ENCODE measurements at places on chromosomes 11 and 22. TPM values are rescaled to one million over a fixed set of nuclear protein-coding genes. Genes with fewer than 3 reads are reported as not detected.

- DNase-seq: no peak
These were observed 137.1 kb downstream of the TRPC6 start for GRCh38 chr11:101446726-101447125.

- no peak for DNase-seq
These were observed 8.0 kb downstream of the SELENOM start for GRCh38 chr22:31099386-31099785.

GRCh38 chr11:47944632-47945031 lies 35.7 kb upstream of the PTPRJ start:
- peak; percentile 26 for DNase-seq

DNA sequence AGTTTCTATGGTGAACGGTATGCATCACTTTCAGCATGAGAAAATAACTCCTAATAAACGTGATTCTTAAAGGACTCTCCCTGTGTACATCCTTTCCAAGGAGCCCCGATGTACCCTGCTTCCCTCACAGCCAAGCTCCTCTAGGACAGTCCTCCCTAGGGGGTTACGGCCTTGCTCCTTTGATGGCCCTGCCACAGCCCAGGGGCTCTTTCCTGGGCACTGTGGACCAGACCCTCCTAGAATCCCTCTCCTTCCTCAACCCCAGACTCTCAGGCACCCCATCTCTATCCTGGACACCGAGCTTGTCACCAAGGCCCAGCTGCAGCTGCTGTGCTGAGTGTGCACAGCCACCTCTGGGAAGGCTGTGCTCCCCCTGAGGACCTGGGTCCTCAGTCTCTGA lies 3.9 kb upstream of the SAMM50 start:
- no peak for DNase-seq

DNA sequence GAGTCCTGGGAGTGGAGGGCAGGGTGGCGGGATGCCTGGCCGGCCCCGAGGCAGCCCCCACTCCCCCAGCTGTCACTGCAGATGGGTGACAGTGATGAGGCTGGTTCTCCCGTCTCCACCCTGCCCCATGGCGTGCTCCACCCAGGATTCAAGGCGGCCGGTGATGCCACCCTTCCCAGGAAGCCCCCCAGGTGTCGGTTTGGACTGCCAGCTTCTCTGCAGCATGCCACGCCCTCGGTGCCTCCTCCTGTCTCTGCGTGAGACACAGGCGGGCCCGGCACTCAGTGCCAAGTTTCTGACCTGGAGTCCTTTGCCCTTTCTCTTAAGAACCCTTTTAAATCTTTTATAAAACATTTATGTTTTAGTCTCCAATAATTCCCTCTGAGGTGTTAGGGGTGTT lies 71.5 kb downstream of the MPPED1 start:
- DNase-seq: no peak

GRCh38 chr11:85810871-85811611 lies at the start of gene SYTL2:
SYTL2 (minus strand) TSS chr11:85811141; CDS start chr11:85757725, 53,416 bp downstream.
- peak; percentile 42 for DNase-seq

- DNase-seq: no peak
These were observed 16.7 kb upstream of the OAF start for GRCh38 chr11:120194166-120194565.

DNA sequence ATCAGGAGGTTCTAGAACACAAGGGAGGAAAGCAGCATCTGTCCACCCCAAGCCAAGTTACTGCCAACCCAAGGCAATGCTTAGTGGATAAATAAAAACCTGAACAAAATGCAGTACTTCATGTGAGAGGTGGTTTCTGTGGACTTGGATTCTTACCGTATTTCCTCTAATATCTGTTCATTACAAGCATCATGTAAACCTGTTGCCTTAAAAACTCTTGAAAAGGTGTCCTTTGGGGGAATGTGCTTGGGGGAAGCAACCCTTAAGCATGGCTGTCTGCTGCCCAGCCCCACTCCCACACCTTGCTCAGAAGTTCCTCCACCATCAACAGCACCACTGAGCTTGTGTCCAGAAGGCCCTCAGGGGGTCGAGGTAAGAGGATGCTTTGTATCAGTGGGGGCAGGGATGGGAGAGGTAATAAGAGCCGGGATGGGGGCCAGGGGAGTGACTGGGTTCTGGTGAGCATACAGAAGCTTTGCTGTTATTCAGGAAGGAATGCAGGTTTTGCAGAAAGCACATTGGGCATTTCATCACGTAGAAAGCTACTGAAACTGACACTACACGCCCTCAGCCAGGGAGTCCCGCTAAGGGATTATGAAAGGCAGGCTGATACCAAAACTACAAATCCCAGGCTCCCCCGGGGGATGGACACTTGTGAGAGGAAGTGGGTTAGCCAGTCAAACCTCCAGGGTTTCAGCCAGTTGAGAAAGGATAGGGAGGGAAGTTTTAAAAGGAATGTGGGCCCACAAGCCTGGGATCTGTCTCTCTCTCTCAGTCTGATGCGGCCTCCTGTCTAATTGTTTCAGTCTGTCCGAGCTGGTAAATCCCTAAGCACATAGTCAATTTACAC lies 52.0 kb downstream of the KCNJ1 start:
- DNase-seq: peak; percentile 68

The TCF20 gene
- total RNA-seq: 33.6 TPM
